ENCODE measurements at places on chromosomes 2 and 18.

GRCh38 chr18:79684283-79684631, 4.7 kb downstream of the CTDP1 start:
- no peak for DNase-seq

GRCh38 chr18:36627637-36628036, 201.2 kb downstream of the TPGS2 start:
- no peak for DNase-seq

DNA sequence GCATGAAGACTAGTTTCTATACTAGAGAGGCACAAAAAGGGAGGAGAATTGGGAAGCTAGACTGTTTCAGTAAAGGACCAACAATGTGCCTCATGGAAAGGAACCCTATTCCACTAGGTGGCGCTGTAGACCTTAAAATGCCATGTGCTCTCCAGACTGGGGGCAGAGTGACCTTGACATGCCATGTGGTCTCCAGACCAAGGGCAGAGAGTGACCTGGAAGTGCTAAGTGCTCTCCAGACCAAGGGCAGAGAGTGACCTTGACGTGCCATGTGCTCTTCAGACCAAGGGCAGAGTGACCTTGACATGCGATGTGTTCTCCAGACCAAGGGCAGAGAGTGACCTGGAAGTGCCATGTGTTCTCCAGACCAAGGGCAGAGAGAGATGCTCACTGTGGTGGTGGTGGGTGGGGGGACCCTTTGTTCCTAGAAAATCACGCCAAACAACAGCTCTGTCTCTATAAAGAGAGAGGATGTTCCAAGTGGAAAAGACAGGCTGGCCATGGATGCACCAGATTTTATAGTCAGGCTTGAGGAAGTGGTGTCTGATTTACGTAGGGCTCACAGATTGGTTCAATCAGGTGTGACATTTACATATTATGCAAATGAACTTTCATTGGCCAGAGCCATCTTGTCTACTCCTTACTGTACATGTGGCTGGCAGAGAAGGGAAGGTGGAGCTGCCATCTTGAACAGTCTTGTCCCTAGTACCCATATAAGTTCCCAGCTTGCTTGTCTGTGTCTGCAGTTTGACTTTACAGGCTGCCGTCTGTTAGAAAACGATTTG, 344.0 kb upstream of the DDX18 start:
- peak; percentile 67 for DNase-seq

DNA sequence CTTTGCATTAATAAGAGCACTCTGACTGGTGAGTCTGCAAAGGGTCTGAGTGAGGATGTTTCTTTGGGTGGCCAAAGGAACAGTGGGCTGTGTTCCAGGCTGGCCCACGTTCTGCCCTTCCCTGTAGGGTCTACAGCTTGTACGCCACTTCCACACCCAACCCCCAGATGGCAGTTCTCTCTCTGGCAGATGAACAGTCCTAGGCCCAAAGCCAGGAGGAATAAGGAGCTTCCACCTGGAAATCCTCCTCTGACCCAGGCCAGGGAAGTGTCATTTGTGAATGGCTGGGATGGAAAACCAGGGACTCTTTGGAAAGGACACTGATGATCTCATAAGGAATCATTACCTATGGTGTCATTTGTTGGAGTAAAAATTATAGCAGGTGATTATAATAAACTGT, 6.6 kb downstream of the OTOF start:
- peak; percentile 15 for DNase-seq

GRCh38 chr2:189369566-189369965, 71.7 kb upstream of the WDR75 start:
- no peak for DNase-seq

- no peak for DNase-seq
Observed at GRCh38 chr18:60215432-60215831, 157.1 kb downstream of the MC4R start.

DNA sequence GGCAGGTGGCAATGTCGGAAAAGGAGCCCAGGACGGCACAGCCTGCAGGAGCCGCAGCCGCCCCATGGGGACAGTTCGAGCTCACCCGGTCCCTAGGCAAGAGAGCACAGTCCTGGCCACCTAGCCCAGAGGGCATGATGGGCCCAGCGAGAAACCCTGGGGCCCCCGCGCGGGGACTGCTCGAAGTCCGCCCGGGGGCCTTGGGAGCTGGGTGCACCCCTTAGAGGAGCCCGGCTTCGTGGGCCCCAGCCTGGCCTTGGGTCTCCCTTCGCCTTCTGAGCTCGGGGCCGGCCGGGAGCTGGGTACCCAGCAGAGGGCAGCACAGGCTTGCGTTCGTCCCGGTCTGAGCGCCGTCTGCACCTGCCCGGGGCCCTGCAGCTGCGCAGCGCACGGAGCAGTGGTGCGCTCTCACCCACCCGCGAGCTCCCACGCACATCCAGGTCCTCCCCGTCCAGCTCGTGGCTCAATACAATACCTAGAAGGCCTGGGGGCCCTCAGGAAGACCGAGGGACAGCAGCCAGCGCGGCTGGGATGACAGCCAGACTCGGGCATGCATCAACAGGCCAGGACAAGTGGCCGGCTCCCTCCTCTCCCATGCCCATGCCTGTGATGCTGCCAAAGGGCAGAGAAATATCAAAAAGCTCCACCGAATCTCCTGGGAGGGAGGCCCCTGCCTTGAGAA, 96.2 kb upstream of the ZNF532 start:
- peak; percentile 78 for DNase-seq

DNA sequence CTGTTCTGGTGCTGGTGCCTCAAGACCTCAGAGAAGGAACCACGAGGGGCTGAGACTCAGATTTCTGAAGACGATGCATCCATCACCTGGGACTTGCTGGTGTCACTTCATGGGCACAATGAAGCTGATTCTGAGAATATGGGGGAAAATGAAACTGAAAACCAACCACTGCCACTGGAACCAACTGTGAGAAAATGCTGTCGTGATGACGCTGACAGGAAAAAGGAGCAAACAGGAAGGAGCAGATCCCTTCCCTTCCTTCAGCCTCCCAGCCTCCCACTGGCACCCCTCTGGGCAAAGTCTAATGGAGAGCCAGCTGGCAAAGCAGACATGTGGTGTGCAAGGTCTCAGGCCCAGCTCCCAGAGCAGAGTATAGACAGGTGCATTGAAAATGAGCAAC, 109.7 kb downstream of the FOXI3 start:
- no peak for DNase-seq

DNA sequence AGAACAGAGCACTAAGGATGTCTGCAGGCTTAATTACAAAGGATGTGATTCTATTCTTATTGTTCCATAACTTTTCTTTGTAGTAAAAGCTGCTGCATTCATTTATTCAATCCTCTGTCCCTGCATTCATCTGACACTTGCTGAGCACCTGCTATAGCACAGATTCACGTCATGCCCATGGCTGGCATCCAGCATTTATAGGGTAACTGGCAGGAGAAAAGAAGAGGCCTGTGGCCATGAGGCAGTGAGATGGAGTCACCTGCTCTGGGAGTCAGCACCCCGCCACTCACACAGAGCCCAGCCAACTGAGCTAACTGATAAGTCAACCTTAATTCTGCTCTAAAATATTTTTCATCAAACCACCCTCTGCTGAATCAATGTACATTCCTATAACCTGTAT, 18.3 kb upstream of the CDC42EP3 start:
- DNase-seq, result peak; percentile 16

GRCh38 chr2:239934571-239935171, 90.5 kb downstream of the NDUFA10 start:
- DNase-seq, result no peak

GRCh38 chr2:219448099-219448775, 13.6 kb downstream of the SPEG start:
- no peak for DNase-seq

GRCh38 chr2:74817304-74817675, 16.6 kb upstream of the HK2 start:
- no peak for DNase-seq

- DNase-seq, result no peak
Observed at GRCh38 chr2:134952608-134953007, 34.0 kb downstream of the CCNT2 start.

DNA sequence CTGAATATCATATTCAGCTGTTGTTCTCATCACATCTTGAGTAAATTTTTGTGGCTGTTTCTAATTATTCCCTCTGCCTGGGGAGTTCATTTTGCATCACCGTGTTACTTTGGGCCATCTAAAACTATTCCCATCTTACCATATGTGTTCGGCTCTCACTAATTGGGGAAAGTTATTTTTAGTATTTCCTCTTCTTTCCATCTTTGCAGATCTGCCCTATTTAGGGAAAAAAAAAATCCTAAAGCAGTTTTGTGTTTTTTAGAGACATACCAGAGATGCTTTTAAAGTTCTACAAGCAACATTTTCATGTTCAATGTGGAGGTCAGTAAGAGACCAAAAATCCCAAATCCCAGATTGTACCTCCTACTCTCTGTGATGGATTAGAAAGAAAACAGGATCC, 111.3 kb upstream of the NDUFV2 start:
- DNase-seq, result no peak
